NCI-H1436 (cell line): ENCODE measurements at places on chromosomes 12 and 14.

GRCh38 chr12:93883436-93884154 is 206.4 kb downstream of the CRADD start:
- no peak for DNase-seq

GRCh38 chr14:42322531-42323284 is 716.0 kb downstream of the LRFN5 start:
- DNase-seq: no peak

DNA sequence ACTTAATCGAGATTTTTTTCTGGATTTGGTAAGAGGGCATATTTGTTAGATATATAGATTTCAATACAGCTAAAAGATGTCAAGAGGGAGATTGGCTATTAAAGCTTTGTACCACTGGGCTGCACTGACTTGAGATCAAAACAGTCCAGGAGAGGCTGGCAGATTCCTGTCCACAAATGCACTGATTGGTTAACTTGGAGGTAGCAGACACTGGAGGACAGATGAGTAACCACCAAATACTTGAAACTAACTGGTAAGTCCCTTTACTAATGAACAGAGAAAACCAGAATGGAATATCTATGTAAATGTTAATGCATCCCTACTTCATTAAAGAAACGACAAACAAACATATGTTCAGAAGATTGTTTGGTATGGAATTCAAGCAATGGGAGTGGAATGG is 416.6 kb downstream of the LRIG3 start:
- no peak for DNase-seq

DNA sequence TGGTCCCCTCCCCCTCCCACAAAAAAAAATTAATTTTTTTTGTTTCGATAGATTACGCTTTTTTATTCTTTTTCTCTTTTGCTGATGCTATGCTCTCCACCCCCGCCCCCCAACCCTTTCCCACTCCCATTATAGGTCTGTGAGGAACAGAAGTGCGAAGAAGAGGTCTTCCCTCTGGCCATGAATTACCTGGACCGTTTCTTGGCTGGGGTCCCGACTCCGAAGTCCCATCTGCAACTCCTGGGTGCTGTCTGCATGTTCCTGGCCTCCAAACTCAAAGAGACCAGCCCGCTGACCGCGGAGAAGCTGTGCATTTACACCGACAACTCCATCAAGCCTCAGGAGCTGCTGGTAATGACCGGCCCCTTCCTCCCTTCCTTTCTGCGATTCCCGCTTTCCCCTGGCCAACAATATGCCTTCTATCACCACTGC is 2.3 kb downstream of the CCND2 start:
- no peak for DNase-seq

- no peak for DNase-seq
Measured at GRCh38 chr14:73312687-73313086, 75.4 kb downstream of the PAPLN start.

DNA sequence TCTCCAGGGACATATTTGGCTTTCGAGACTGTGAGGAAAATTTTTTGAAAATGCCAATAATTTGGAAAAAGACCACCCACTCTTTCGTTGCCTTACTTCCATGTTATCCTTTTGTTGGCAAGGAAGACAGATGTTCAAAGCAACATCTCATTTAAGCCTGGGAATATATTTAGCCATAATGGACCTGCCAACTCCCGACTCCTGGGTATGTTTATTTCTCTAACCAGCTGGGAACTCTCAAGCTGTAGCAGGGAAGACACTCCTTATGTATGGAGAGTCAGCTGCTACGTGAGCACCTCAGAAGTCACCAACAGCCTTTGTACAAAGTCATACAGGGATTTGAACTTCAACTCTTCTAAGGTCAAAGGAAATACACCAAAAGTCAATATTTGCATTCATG is 96.5 kb upstream of the DAAM1 start:
- no peak for DNase-seq

DNA sequence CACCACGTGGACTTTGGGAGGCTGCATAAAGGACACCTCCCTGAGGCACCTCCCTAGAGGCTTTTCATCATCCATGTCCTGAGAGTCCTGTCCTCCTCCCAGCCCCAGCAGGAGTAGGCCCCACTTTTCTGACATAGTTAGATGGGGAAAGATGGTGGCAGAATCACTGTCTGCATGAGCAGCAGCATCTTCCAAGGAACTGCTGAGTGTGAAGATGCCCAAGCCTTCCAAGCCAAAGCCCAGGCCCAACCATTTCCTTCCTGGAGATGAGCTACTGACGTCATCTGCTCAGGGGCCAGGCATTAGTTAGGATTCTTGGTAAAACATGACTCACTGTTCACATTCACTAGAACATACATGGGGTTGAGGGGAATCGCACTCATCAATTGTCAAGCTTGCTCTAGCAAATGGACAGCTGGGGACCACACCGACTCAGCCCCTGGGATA is 37.3 kb downstream of the VDR start:
- DNase-seq: no peak

- DNase-seq: no peak
Measured at GRCh38 chr12:93595351-93595750, 22.9 kb downstream of the SOCS2 start.
